A172 (cell line): ENCODE measurements at places on chromosomes 6 and 20. TPM values are rescaled to one million over a fixed set of nuclear protein-coding genes. Genes with fewer than 3 reads are reported as not detected.

- no peak for DNase-seq
Measured at GRCh38 chr20:6719369-6719721, 48.1 kb upstream of the BMP2 start.

- no peak for DNase-seq
Measured at GRCh38 chr20:40668449-40669228, 20.4 kb downstream of the MAFB start.

Gene FILIP1
- 0.05 and 0.29 TPM in 2 replicates for total RNA-seq

- DNase-seq: no peak
Measured at GRCh38 chr20:3031524-3032147, 11.8 kb upstream of the GNRH2 start.

- DNase-seq: no peak
Measured at GRCh38 chr6:116349216-116349615, 21.5 kb upstream of the DSE start.

GRCh38 chr6:137743493-137743892 lies 123.6 kb upstream of the TNFAIP3 start:
- DNase-seq: peak; percentile 25

DNA sequence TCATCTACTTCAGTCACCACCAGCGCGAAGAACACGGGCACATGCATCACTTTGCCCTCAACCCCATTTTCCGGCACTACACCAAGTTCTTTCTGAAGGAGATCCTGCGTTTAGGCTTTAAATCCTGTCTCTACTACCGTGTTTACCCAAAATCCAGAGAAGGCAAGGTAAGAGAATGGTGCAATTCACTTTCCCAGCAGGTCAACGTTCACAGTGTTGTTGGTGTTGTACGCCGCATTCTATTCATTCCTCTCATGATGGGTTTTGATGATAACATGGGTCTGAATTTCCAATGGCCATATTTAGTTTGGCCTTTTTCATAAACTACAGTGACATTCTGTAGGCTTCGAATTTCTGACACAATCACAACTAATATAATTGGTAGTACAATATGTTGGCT lies 144.3 kb downstream of the CFAP61 start:
- no peak for DNase-seq

- DNase-seq: no peak
Measured at GRCh38 chr6:34158876-34159275, 13.0 kb upstream of the GRM4 start.

GRCh38 chr6:81739230-81740195 lies 13.0 kb downstream of the TENT5A start:
- no peak for DNase-seq

DNA sequence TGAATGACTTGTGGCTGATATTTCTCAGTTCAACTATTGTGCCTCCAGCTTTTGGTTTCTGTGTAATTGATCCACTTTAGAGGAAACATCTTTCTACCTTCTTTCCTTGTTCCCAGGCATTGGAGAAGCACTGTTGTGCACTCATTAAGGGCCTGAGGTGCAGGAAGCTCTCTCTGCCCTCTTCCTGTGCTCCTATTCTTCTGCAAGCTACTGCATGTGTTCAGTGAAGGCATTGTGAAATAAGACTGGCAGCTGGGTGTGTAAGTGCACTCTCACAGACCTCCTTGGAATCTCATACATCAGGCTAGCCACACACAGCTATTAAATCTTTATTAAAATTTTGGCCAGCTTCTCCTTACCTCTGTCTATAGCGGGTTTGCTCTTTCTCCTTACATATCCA lies 177.8 kb downstream of the OGFRL1 start:
- DNase-seq: no peak

Gene KCNS1
- total RNA-seq: not detected in 2 replicates

DNA sequence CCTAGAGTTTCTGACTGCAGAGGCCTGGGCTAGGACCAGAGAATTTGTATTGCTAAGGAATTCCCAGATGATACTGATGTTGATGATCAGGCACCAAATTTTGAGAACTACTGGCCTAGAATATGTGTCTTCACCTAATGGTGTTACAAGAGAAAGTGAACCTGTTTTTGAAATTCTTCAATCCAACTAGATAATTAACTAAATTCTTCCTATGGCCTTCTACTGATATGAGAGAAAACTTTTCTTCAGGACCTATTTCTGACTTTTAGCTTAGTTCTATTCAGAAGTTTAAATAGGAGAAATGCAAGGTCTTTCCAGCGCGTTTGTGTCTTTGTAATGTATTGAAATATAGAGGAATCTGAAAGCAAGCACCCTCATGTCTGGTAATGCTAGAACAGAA lies 7.3 kb downstream of the NKAIN2 start:
- DNase-seq: no peak
